ENCODE measurements at places on chromosomes 5 and 9. TPM values are rescaled to one million over a fixed set of nuclear protein-coding genes. Genes with fewer than 3 reads are reported as not detected.

The GDA gene
- total RNA-seq: not detected

The DNAJA1 gene
- total RNA-seq: 160 TPM

The CNTNAP3 gene
- total RNA-seq: not detected

The MED22 gene
- total RNA-seq: 35.9 TPM

The ASTN2 gene
- total RNA-seq: 4.0 TPM

The GLRA1 gene
- total RNA-seq: not detected

The GPX8 gene
- not detected for total RNA-seq

The OGN gene
- total RNA-seq: not detected

The ABITRAM gene
- total RNA-seq: 6.9 TPM

The IRX1 gene
- total RNA-seq: not detected

The OR13C4 gene
- total RNA-seq: not detected

The RAB3C gene
- total RNA-seq: not detected

The ZNF300 gene
- total RNA-seq: 0.26 TPM

The PRR16 gene
- not detected for total RNA-seq

The OTP gene
- total RNA-seq: 0.05 TPM

The SPATA31A5 gene
- not detected for total RNA-seq

The DMRT3 gene
- total RNA-seq: not detected

Measured in activated CD8-positive, alpha-beta memory T cell treated with anti-CD3 and anti-CD28 coated beads, Interleukin-2, amount 10 ng/mL, durations not matched to agents 7 days and 5 days (primary cell).